Natural killer cell treated with Interleukin-12 subunit alpha and Interleukin-12 subunit beta and Interleukin-15 and Interleukin-18, amount 100 ng/mL, for 72 hours (primary cell): ENCODE measurements at places on chromosomes 13 and 19.
A peak's percentile ranks its signal among the peaks of the same experiment; 100 is the strongest.

- DNase-seq: no peak
Observed at GRCh38 chr13:30340331-30341250, 33.2 kb upstream of the KATNAL1 start.

DNA sequence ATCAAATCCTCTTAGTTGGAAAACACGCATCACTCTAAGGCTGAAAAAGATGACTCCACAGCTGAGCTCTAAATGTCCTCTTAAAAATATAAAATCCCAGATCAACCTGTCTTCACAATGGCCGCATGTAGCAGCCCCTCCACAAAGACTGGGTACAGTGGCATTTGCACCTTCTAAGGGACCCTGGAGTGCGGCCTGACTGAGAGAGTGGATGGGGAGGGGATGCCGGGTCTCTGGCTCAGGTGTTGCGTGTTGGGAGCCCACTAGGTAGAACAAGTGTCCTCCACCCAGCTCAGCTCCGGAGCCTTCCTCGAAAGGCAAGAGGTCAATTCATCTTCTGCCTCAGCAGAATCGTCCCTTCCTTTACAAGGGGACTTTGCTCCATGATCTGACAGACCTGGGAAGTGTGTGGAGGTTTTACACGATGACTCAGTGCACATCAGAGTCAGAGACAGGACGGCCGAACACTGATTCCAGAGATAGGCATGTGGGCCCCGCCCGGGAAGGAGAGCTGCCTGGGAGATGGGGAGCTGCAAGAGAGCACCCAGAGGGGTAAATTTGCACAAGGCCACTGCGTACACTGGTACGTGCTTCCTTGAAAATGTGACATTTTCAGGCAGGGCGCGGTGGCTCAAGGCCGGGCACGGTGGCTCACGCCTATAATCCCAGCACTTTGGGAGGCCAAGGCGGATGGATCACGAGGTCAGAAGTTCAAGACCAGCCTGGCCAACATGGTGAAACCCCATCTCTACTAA lies 23.5 kb upstream of the SLC15A1 start:
- no peak for DNase-seq

DNA sequence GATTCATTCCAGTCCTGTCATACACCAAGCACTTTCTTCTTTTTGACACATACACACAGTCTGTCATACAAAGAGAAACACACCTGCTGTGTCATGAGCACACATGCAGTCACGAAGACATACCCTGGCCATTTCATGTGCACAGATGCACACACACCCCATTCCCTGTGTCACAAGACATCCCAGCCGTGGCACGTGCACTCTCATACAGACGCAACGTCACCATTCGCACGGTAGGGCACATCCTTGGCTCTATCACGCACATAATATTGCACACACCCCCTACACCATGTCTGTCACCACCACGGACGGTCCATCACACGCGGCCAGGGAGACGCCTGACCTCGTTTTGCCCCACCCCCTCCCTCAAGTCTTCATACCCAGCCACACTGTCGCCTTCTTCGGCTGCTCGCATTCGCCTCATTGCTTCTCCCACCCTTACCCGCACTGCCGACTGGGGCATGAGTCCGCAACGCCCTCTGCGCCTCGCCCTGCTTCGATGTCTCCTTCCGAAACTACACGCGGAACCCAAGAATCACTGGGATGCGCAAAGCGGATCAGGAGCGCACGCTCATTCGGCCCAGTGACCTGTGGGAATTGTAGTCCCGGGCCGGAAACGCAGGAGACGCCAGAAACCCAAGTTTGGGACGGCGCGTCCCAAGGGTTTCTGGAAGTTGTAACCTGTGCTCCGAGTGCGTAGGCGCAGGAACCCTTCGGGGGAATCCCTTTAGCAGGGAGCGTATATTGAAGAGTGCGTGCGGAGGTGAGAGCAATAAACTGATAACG lies 6.8 kb upstream of the ZNF283 start:
- no peak for DNase-seq

- no peak for DNase-seq
Observed at GRCh38 chr19:46943150-46943946, 76.3 kb upstream of the NPAS1 start.

DNA sequence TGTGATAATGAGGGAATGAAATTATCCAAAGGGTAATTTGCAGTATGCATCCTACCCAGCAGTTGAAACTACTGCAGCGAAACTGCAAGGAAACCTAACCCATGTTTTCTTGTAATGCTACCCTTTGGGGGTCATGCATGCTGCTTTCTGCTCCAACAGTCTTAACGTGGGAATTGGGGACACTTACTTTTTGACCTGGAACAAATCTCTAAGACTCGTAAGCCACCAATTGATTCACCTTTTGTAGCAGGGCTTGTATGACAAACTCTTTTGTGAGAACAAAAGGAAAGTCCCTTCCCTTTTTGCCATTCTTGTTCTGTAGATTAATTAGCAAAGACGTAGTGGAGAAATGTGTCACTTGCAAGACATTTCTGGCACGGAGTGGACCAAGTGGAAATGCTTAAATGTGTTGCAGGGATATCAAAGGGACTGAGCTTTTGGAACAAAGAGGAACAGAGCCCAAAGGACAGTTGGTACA lies 27.4 kb downstream of the LRCH1 start:
- no peak for DNase-seq

- DNase-seq: no peak
Observed at GRCh38 chr19:10998666-10999065, 37.8 kb downstream of the SMARCA4 start.

- no peak for DNase-seq
Observed at GRCh38 chr19:16088351-16089009, 12.2 kb downstream of the TPM4 start.

- no peak for DNase-seq
Observed at GRCh38 chr13:100822871-100823443, 148.4 kb upstream of the TMTC4 start.

- DNase-seq: no peak
Observed at GRCh38 chr13:33279414-33280278, 5.9 kb downstream of the STARD13 start.

DNA sequence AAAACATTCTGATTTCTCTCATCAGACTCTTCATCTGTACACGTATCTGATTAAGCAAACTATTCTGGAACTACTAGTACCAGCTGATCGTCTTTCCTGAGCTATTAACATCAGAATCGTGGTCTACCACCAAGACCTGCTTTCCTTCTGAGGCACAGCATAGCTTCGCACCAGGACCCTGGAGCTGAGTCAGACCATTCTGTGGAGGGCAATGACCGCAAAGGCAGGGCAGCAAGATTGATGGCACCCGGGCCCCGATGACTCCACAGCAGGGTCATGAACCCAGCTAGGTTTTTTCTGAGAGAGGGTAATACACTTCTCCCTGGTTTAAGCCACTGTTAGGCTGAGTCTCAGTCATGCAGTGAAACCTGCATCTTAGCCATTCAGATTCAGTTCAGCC lies 158.7 kb upstream of the GPR12 start:
- no peak for DNase-seq

DNA sequence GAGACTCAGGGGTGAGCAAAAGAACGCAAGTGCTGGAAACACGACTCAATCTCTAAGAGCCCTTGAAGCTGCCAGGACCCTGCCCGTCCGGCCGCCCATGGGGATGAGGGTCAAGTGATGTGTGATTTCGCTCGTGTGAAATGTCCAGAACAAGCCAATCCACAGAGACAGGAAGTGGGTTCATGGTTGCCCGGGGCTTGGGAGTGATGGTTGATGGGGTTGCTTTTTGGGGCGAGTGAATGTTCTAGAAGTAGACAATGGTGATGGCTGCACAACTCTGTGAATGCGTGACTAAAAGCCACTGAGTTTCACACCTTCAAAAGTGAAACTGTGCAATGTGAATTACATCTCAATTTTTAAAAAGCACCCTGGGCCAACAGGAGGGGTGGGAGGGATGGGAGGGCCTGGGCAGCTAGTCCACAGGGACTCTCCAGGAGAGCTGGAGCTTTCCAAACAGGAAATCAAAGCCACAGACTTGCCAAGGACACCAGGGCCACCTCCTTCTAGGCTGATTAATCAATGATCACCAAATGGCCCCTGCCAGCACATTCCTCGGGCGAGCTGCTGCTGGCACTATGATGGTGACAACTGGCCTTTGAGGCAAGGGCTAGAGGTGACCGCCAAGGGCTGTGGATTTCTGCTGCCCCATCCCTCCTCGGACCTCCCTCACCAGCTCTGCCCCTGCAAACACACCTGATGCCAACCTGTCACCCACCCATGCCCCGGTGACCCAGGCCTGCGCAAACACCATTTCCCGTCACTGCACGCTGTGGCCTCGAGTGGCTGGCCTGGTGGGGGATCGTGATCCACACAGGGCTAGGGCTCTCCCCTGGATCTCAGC lies 14.0 kb downstream of the DPP9 start:
- DNase-seq: peak; percentile 81

- DNase-seq: no peak
Observed at GRCh38 chr13:41452462-41452861, 4.9 kb upstream of the RGCC start.

DNA sequence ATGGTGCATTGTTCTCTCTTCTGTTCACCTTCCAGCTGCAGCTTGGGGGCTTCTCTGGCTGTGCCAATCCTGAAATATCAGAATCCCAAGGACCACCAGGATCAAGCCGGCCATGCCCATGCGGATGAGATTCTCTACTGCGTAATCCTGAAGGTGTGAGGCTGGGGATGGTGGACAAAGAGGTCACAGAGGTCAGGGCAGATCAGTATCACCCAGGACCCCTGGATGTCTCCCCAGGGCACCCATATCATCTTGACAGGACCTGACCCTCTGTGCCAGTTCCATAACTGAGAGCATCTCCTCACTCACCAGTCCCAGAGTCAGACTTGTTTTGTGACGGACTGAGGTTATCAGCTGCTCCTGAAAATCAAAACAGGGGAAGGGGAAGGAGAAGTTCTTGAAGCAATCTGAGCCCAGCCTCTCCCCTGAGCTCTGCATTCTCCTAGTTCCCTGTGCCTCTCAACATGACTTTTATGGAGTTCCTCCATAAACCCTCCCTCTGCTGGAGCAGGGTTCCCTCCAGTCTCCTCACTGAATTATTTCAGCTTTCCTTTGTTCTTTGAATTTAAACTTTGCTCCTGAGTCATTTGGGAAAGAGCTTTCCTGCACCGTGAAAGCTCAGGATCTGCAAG lies 5.5 kb downstream of the LILRA5 start:
- no peak for DNase-seq

DNA sequence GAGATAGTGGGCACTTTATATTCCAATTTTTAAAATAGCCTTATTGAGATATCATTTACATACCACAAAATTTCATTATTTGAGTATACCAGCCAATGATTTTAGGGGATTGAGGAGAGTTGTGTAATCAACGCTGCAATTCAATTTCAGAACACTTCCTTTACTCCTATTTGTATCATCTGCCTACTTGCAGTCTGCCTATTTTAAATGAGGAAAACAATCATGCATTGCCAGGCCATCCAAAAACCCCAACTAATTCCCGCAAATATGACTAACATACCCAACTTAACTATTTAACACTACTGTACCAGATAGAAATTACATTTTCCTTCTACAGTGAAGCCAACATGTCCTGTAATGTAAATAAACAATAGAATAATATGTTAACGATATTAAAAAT lies 26.7 kb downstream of the CAB39L start:
- DNase-seq: no peak

DNA sequence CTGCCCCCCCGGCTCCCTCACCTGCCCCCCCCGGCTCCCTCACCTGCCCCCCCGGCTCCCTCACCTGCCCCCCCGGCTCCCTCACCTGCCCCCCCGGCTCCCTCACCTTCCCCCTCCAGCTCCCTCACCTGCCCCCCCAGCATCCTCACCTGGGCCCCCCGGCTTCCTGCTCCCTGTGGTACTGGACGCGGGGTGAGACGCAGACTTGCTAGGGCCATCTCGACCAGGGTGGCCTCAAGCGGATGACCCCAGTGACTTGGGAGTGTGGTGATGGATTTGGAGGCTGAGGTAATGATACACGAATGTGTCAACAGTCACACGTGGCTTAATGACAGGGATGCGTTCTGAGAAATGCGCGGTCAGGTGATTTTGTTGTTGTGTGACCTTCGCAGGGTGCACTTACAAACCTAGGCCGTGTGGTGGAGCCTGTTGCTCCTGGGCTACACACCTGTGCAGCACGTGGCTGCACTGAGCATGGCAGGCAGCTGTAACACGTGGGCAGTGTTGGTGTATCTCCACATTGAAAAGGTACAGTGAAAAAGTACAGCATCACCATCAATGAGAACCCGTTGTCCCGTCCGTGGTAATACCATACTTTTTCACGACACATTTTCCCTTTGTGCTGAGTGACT lies 197.8 kb downstream of the TEX29 start:
- no peak for DNase-seq

GRCh38 chr13:30319655-30320054 lies 12.3 kb upstream of the KATNAL1 start:
- DNase-seq: no peak

GRCh38 chr19:33602576-33603204 lies 19.1 kb upstream of the CHST8 start:
- no peak for DNase-seq

DNA sequence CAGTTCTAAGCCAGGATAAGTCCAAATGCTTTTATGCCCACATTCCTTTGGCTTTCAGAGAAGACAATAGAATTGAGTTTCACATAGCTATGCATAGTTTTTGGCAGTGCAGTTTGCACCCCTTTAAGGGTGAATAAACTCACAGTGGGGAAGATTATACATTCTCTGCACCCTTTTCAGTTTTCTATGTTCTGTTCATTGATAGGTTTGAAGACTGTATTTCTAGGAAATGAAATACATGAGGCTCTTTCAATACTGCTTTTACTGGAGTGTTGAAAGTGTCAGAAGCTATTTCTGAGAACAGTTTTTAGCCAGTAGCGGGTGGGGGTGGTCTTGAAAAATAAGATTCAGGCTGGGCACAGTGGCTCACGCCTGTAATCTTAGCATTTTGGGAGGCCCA lies 46.2 kb downstream of the IPO5 start:
- no peak for DNase-seq

DNA sequence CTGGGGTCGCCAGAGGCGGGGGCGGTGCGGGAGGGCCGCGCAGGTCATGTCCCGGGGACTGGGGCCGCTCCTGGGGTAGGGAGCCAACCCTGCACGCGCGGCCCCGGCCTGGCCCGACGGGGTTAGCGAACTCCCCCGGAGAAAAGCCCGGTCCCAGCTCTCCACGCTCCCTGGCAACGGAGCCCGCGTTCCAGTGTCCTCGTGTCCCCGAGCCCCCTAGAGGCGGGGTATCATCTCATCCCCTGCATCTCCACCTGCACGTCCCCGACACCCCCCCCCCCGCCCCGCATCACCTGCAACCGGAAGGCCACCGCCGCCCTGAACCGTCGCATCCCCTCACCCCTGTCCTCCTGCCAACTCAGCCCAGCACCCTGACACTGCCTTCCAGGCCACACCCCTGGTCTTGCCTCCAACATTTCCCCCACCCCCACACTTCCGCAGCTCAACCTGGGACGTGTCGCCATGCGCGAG lies 2.7 kb downstream of the WDR88 start:
- DNase-seq: no peak
